ENCODE measurements at places on chromosomes 1 and 21.

DNA sequence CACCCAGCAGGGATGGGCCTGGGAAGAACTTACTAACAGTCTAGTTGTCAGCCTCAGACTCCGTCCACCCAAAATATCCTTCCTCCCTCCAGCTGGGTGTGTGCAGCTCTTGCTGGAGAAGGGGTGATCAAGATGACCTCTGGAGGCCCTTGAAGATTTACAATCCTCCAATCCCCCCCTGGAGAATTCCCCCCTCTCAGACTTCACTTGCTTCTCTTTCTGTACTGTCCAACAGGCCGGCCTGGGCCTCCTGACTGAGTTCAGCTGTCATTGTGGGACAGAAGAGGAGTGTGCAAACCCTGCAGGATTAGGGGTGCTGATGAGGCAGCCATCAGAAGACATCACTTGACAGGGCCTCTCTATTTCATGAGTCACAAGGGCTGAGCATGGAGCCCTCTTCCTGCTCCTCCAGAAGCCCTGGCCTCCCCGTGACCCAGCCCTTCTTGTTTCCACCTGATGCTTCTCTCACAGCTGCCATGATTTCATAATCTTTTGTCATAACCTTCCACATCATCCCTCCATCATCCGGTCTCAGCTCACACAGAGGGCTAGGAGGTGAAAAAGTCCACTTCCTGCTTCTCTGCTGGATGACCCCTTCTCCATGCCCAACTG lies 17.5 kb upstream of the IGFN1 start:
- no peak for DNase-seq

- DNase-seq, result no peak
Measured at GRCh38 chr1:207463021-207463420, 8.9 kb downstream of the CR2 start.

DNA sequence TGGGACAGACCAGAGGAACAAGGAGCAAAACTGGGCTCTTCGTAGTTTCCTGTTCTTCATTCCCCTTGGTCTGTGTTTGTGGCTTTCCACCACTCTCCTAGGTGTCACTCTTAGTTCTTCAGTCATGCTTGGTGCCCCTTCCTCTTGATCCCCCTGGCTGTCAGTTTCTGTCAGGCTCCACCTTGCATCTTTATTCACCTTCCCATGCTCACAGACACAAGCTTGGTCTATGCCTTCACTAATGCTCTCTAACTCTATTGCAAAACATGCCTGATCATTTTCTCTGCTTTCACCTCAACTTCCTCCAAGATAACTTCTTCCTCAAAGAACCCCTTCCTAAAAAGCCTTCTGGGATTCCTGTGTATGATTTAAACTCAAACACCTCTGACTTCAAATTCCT lies 122.9 kb downstream of the GLUL start:
- no peak for DNase-seq

GRCh38 chr1:192732787-192733186 lies 76.1 kb upstream of the RGS2 start:
- no peak for DNase-seq

DNA sequence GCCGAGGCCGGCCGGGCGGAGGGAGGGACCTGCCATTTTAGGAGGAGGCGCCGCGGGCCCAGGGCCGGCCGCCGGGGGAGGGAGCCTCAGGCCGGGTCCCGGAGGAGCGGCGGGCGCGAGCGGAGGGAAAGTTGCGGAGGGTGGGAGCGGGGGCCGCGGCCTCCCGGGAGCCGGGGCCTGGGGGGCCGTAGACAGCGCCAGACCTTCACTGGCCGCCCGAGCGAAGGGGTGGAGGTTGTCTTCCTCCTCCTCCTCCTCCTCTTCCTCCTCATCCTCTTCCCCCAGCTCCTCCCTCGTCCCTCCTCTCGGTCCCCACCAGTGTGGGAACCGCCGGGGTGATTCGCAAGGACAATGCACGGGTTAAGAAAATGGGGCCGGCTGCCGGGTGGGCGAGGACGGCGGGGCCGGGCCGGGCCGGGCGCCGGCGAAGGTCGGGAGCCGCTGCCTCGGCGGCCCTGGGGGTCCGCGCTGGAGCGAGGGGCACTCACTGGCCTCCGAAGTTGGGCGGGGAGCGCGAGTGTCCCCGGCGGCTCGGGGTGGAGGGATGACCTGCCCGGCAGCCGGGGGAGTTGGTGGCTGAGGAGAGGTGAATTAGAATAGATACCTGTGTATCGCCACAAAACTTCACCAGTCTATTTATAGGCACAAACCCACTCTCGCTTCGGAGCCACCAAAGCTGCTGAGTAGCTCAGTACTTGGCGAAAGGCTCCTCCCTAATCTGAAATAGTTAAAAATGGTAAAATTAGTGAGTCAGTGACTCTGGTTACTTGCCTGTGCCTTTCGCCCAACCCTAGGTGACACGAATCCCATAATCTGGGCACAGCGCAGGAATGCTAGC lies 1.3 kb downstream of the DYRK1A start:
- no peak for DNase-seq

GRCh38 chr1:156815961-156816422 lies 656 bp downstream of the SH2D2A start:
- DNase-seq, result no peak

DNA sequence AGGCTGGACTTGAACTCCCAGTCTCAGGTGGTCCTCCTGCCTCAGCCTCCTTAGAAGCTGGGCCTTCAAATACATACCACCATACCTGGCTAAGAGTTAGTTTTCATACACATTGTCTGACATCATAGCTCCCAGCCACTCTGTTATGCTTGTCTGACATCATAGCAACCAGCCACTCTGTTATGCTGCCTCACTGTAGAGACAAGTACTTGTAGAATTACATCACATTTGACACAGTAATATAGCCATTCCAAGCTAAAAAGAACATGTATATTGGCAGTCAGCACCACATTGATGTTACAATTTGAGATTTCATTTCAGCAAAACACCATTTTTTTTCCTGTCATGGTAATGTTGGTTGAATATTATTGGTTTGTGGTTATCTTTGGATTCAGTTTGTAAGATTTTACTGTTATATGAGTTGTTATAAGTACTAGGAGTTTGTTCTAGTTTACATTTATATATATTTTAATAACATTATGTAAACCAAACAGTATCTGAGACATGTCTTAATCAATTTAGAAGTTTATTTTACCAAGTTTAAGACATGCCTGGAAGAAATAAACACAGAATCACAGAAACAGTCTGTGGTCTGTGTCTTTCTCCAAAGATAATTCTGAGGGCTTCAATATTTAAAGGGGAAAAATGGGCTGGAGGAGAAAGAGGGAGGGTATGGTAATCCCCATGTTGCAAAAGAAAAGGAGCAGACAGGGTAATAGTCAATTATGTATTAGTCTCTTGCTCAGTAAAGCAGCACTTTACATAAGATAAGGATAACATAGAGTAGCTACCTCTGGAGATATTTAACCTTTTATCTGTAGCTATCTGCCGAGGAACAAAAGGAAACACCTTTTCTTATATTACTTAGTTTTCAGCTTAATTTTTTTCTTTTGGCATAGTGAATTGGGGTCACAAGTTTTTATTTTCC lies 43.0 kb downstream of the XPR1 start:
- no peak for DNase-seq

GRCh38 chr1:234310460-234310817 lies 62.8 kb upstream of the COA6 start:
- no peak for DNase-seq

GRCh38 chr1:161421456-161421855 lies 53.8 kb upstream of the CFAP126 start:
- no peak for DNase-seq

DNA sequence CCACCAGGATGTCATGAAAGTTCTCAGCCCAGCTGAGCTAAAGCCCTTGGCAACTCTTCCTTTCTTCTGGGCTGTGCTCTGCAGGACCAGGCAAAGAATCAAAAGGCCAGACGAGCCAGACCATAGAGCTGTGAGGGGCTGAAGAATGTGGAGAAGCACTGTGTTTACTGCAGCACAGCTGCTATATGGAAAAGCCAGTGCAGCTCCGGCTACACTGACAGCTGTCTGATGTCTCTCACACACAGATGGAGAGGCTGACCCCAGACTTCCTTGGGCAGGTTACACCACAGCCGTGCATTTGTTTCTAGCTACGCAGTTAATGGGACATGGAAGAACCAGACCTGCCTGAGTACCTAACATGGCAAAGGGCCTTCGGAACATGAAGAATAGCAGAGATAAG lies 40.3 kb downstream of the CD247 start:
- DNase-seq, result no peak

- DNase-seq, result no peak
Measured at GRCh38 chr1:21916447-21917238, 20.5 kb downstream of the HSPG2 start.

DNA sequence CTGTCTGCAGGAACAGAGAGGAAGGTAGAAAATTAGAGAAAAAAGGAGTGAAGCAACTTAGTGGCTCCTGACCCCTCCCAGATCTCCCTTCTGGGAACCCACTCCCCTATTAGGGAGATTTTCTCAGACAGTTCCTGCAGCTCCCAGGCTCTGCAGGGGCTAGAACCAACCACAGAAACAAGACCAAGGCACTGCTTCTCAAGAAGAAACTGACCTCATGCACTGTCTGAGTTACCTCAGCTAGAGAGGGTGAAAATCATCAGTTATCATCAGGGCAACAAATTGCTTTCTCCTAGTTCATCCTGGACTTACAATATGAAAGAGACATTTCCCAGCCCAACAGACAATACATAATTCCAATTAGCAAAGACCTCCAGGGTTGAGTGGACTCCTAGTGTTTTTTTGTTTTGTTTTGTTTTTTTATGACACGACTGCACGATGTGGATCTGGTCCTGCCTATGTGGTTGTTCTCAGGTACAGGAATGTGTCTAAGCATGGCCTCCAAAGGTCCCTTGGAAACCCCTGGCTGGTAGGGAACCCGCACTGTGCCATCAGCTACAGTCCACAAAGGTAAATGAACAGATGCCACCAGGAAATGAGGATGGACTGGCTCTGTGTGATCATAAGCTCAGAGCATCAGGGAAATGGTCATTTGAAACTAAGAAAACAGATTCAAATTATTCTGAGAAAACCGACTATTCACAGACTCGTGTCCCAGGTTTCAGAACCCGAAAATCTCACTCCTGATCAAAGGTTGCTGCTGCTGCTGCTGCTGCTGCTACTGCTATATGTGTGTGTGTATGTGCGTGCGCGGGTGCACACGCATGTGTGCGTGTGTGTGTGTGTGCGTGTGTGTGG lies 65.3 kb downstream of the LAMC2 start:
- no peak for DNase-seq

DNA sequence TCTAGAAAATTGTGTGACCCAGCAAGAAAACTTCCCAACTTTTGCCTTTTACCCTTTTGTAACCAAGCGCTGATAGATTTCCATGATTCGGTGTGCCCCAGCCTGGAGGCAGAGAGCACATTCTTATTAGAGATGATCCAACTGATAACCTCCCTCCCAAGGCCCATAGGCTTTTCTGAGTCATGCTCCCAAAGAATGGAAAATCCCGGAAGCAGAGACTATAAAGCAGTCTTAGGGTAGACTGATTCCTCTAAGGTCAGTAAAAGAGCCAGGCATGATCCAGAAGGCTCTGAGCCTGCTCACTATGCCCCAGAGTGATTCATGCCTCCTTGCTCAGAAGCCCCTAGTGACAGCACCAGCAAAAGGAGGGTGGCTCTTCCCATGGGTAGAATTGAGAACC lies 4.3 kb downstream of the CAMK1G start:
- DNase-seq, result no peak

Measured in NCI-H187 (cell line).